LHCN-M2 (cell line): ENCODE measurements at places on chromosomes 12 and 14.

- no peak for DNase-seq
Measured at GRCh38 chr12:38456537-38457120, 140.1 kb downstream of the ALG10B start.

DNA sequence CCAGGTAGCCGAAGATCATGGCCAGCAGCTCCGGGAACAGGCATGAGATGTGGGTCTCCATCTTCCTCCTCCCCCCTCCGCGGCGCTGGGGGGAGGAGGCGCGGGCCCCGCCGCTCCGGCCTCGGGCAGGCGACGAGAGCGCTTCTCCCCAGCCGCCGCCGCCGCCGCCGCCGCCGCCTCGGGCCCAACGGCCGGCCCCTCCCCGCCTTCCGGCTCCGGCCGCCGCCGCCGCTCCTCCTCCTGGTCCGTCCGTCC is 448 bp downstream of the FBXL14 start:
- no peak for DNase-seq

DNA sequence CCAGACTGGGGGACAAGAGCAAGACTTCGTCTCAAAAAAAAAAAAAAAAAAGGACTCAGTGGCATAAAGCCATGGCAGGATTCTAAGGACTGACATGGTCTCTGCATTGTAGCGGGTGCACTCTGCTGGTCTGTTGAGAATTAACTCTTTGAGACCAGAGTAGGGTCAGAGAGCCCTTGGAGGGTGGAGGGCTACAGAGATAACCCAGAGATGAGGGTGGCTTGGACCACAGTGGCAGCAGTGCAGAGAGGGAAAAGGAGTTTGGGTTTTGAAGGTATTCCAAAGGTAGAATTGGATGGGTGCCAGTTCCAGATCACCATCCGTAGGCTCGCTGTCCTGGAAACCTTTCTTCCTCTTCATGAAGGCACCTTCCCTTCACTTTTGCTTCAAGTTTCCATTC is 14.3 kb upstream of the DYNC1H1 start:
- no peak for DNase-seq

DNA sequence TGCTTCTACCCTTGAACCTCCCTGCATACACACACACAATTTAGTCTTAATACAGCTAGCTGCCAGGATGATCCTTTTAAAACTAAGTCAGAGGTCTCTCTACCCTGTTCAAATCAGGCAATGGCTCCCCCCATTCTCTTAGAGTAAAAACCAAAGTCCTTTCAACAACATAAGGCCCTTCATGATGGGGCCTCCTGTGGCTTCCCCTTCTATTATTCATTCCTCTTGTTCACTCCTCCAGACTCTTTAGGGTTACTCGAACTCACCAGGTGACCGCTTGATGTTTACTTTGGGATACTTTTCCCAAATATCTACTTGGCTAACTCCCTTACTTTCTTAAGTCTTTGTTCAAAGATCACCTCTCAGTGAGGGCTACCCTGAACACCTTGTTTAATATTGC is 30.4 kb downstream of the DENND5B start:
- no peak for DNase-seq

GRCh38 chr12:31631809-31632208 is 27.7 kb upstream of the ETFBKMT start:
- no peak for DNase-seq
